PC-3 (cell line): ENCODE measurements at places on chromosomes 2 and 18. TPM values are rescaled to one million over a fixed set of nuclear protein-coding genes. Genes with fewer than 3 reads are reported as not detected.

- peak; percentile 15 for DNase-seq
Measured at GRCh38 chr2:110219496-110220189, 7.3 kb upstream of the MTLN start.

GRCh38 chr2:146246736-146247523 lies 1597.9 kb upstream of the ACVR2A start:
- DNase-seq = no peak

- no peak for DNase-seq
Measured at GRCh38 chr2:202669841-202670240, 35.1 kb downstream of the FAM117B start.

SLC9A2 gene
- 7.1 and 8.8 TPM in 2 replicates for total RNA-seq

DNA sequence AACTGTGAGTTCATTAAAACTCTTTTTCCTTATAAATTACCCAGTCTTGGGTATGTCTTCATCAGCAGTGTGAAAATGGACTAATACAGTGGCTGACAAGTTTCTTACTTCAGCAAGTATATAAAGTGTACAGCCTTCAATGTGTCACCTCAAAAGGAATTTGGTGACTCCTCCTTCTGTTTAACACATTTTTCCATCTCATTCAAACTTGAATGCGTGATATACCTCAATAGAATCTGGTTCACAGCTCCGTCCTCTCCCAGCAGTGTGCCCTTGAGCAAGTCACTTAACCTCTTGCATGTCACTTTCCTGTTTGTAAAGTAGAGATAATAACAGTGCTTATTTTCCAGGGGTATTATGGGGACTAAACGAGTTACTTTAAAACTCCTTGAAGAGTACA lies 159.6 kb downstream of the CCBE1 start:
- DNase-seq = no peak

FBXO41 gene
- 4.2 and 7.7 TPM in 2 replicates for total RNA-seq

CCDC74B gene
- total RNA-seq = 8.6 and 9.8 TPM in 2 replicates
